ENCODE measurements at places on chromosomes 12 and 14.

DNA sequence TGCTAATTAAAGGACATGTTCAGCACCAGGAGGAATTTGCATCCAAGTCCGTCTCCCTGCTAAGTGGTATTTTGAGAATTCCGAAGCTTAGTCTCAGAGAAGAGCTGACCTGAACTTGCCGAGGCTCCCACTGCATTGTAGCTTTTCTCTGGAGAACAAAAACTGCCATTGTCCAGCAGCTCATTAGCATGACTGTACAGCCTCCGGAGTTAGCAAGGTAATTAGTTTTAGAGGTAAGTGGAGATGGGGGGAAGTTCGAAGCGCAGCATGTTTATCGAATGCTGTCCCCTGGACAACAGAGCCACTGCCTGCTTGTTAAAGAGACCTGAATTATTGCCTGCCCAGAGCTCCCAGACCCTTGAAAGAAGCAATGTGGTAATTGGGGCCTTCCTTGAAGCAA lies 160.3 kb upstream of the PELI2 start:
- DNase-seq = no peak

DNA sequence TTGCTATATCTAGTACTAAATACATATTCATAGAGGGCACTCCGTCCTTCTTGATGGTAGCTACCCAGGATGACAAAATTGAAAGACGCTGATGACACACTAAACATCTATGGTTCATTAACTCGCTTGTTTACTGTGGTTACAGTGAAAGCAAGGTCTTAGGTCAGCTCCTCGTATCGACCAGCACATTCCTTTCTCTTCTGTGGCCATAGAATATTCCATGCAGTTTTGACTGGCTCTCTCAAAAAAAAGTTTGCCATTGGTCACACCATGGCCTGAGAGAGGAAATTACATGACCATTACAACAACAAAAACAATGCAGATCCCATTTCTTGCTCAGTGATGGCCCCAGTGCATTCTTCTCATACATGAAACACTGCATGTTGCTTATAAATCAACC lies 411.4 kb upstream of the SOX5 start:
- no peak for DNase-seq

GRCh38 chr12:122368361-122369073 lies 54.0 kb downstream of the CLIP1 start:
- no peak for DNase-seq

DNA sequence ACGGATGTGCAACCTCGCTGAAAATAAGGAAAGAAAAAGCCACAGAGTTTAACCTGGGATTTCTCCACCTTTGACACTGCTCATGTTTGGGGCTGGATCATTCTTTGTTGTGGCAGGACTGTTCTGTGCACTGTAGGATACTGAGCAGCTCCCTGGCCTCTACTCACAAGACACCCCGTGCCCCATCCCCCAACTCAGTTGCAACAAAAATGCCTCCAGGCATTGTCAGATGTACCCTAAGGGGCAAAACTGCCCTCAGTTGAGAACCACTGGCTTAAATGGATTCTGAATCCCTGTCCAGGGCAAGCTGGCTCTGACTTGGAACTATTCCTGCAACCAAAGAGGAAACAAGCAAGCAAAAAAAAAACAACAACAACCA lies 2.1 kb downstream of the GLTP start:
- DNase-seq = no peak

All from stimulated activated CD8-positive, alpha-beta memory T cell treated with anti-CD3 and anti-CD28 coated beads, Interleukin-2, amount 100 ng/mL, for 48 hours (primary cell).